ENCODE measurements at places on chromosomes 1 and 21.

GRCh38 chr1:208043691-208044181, 132.8 kb upstream of the CD34 start:
- DNase-seq = no peak

- no peak for DNase-seq
These were observed 10.1 kb upstream of the HCRTR1 start for GRCh38 chr1:31607360-31607759.

- DNase-seq = no peak
These were observed 11.4 kb downstream of the PLEKHO1 start for GRCh38 chr1:150160964-150161621.

DNA sequence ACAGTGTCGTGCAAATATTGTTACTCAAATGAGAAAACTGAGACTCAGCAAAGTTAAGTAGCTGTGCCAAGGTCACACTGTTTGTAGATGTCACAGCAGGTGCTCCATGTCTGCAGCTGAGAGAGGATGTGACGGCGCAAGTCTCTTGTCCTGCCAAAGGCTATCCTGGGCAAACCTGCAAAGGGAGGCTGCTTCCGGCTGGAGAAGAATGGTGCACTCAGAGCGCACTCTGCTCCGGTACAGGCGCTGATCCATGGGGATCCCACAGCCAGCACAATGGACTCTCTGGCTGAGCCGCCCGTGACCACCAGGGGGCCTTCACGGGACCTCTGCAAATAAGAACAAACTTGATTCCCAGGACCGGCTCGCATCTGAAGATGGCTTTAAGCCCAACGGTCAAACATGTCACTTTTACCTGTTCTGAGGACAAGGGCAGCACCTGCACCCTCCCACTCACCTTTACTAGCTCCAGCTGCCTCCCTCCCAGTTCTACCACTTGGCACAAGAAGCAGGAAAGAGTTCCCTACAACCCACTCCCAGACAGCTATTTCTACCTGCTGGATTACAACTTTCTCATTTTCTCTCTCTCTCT, 21.9 kb downstream of the RD3 start:
- peak; percentile 85 for DNase-seq

- no peak for DNase-seq
These were observed 1.3 kb upstream of the ATP1A1 start for GRCh38 chr1:116371752-116372151.

DNA sequence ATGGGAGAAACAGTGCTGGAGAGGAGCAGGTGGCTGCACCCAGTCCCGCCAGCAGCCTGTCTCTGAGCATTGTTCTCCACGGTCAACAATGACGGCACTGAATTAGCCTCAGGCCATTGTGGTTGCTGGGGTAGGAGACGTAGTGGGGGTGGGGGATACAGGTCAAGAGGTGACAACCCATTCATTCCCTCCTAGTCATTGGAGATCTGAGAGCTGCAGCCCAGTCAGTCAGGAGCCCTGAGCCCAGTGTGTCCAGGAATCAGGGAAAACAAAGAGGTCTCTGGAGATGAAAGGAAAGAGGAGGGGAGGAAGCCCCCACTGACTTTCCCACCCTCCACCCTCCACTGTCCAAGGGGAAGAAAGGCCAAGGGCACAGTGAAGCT, 15.3 kb downstream of the SMIM12 start:
- DNase-seq = no peak

DNA sequence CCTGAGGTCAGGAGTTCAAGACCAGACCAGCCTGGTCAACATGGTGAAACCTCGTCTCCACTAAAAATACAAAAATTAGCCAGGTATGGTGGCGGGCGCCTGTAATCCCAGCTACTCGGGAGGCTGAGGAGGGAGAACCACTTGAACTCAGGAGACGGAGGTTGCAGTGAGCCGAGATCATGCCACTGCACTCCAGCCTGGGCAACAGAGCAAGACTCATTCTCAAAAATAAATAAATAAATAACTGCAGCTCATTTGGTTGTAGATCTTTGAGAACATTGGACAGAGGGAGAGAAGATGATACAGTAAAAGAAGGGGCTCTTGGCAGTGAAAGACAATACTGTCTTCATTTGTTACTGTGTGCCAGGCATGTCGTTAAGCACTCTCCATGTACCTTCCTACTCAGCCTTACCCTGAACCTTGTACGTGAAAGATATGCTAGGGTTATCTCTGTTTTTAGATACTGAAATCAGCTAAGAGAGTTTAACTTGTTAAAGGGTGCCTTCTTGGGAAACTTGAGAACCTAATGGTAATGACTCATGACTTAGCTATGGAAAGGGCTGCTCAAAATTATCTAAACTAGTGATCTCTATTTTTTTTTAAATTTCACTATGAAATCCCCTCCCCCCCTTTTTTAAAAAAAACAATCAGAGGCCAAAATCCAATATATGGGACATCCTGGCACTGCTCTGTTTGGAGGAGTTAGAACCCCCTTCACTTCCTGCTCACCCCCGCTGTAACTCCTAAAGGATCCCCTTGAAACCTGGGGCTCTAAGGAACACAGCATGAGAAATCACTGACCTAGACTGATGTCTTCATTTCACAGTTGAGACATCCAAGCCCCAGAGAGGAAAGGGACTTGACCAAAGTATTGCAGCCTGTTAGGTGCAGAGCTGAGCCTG, 6.8 kb upstream of the KPNA6 start:
- DNase-seq = peak; percentile 77

GRCh38 chr1:112716133-112716720, 1.1 kb upstream of the PPM1J start:
- peak; percentile 97 for DNase-seq

- no peak for DNase-seq
These were observed 19.4 kb downstream of the TRIM67 start for GRCh38 chr1:231181271-231181670.

GRCh38 chr1:156373546-156373945, 4.5 kb downstream of the RHBG start:
- DNase-seq = no peak

- DNase-seq = no peak
These were observed 13.5 kb upstream of the LORICRIN start for GRCh38 chr1:153246018-153246417.

- DNase-seq = no peak
These were observed 325 bp downstream of the OR14A2 start for GRCh38 chr1:247747616-247748015.

- no peak for DNase-seq
These were observed 356.3 kb upstream of the CAMK1G start for GRCh38 chr1:209227171-209227570.

- DNase-seq = no peak
These were observed 67.3 kb upstream of the ERRFI1 start for GRCh38 chr1:8093221-8093980.

- DNase-seq = no peak
These were observed 88.2 kb downstream of the DMRTA2 start for GRCh38 chr1:50335036-50335435.

Data from adipocyte (in vitro differentiated cells).